ENCODE measurements at places on chromosomes 1 and 21.

GRCh38 chr1:180269645-180270529, 39.8 kb downstream of the LHX4 start:
- DNase-seq, result no peak

- no peak for DNase-seq
These were observed 5.1 kb upstream of the SRARP start for GRCh38 chr1:15998929-15999328.

DNA sequence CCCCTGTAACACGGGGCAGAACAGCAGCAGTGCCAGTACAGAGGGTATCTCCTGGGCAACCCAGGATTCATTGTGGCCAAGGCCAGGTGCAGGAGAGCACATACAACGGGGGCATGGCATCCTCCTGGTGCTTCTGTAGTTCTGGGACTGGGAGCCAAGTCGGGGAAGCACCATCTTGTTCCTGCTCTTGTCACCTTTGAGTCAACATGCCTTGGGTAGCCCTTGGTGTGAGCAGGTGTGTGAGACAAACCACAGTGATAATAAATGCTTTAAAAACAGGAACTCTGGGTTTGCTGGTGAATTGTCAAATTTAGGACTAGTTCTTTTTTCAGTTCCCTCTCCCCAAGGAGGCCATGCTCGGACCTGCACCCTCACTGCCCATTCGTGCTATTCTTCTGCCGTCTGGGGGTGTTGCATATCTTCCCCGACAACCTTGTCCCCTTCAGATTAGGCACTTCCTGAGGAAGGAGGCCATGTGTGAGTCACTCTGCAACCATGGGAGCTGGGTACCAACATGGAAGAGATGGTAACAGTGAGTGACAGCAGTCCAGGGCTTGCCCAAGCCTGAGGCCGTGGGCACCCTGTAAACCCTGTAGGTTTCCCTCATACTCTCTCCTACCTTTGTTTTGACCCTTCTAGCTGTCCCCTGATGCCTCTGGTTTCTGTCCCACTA, 150.2 kb downstream of the GRIK3 start:
- no peak for DNase-seq

GRCh38 chr1:185245466-185245865, 71.6 kb downstream of the IVNS1ABP start:
- DNase-seq, result no peak

DNA sequence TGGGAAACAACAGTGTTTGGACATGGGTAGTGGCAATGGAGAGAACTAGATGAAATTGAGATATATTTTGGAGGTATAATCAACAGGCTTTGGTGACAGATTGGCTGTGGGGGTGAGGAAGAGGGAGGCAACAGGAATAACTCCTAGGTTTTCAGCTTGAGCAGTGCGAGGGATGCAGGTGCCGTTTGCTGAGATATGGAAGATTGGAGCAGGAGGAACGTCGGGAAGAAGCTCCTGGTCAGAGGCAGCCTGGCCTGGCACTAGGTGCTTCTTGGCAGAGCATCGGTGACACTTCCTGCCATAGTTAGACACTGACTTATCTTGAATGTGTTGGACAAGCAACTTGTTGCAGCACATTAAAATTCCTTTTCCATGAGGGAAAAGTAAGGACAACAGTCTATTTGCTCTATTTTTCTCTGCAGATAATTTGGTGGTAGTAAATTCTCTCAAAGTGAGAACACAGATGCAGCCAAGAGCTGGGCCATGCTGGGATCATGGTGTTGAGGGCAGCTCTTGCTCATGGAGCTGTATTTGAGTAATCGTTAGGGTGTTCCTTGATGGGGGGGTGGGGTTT, 21.5 kb upstream of the MYSM1 start:
- no peak for DNase-seq

GRCh38 chr1:57889676-57890320, 465.9 kb upstream of the DAB1 start:
- no peak for DNase-seq

GRCh38 chr1:7975212-7975865, 13.8 kb downstream of the PARK7 start:
- DNase-seq, result no peak

DNA sequence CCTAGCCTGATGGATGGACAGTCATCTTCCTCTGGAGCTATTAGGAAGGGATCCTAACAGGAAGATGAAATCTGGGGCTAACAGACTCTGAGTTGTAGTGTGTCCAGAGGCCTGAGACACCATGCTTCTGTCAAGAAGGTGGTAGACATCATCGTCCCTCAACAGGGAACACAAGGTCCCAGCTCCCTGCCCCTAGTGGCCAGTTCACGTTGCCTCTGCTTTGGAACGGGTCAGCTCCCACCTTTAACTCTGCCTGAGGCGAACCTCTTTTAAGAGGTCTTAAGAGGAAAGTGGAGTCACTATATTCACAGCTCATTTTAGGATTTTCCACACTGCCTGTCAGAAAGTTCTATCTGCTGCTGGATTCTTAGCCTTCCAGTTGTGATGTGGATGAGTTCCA, 28.3 kb downstream of the LRRC71 start:
- DNase-seq, result no peak

- no peak for DNase-seq
These were observed 50.6 kb upstream of the NTPCR start for GRCh38 chr1:232899839-232900238.

GRCh38 chr21:36524477-36524876, 44.6 kb upstream of the CLDN14 start:
- no peak for DNase-seq

GRCh38 chr1:42552636-42553035, 89.5 kb downstream of the CCDC30 start:
- no peak for DNase-seq

GRCh38 chr1:150548632-150549495, at the start of gene ADAMTSL4:
Gene ADAMTSL4, plus strand, starts transcription at chr1:150549408. Its CDS starts 2,881 bp downstream, at chr1:150552289.
- no peak for DNase-seq

DNA sequence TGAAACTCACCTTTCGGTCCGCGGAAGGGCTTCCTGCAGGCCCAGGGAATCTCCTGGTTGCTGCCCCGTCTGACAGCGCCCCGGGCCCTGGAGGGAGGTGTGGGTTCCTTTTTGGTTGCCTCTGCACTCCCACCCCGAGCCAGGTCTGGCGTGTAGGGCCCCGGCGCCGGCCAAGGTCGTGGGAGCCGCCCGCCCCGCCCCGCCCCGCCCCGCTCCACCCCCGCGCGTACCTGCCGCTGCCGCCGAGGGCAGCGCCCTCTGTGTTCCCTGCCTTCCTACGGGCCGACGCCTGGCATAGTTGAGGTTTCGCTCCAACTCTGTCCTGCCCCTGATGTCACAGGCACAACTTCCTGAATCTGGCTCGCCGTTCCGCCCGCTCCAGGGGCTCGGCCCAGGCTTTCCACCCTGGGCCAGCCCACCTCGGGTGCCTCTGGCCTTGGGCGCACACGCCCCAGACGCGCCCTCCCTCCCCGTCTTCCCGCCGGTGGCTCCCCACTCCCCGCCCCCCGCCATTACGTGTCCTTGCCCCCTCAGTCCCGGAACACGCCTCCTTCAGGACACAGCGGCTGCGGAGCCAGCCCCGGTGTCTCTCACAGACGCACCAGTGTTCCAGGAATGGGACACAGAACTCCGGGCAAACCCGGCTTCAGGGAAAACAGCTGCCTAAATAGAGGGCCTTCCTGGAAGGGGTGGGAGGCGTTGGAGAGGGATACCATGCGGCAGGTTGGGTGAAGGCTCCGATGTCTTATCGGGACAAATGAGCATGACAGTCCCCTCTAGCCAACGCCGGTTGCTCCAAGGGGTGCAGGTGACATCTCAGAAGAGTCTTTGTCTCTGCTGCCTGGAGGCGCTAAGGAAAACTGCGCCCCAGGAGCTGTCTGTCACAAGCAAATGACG, at the start of gene KIAA0040:
TSS of gene KIAA0040 (minus strand) at position 147 of the 897 bp plus-strand sequence. CDS start 31,763 bp downstream, outside the sequence.
- peak; percentile 35 for DNase-seq

GRCh38 chr1:19661721-19662228, 2.9 kb upstream of the HTR6 start:
- no peak for DNase-seq

DNA sequence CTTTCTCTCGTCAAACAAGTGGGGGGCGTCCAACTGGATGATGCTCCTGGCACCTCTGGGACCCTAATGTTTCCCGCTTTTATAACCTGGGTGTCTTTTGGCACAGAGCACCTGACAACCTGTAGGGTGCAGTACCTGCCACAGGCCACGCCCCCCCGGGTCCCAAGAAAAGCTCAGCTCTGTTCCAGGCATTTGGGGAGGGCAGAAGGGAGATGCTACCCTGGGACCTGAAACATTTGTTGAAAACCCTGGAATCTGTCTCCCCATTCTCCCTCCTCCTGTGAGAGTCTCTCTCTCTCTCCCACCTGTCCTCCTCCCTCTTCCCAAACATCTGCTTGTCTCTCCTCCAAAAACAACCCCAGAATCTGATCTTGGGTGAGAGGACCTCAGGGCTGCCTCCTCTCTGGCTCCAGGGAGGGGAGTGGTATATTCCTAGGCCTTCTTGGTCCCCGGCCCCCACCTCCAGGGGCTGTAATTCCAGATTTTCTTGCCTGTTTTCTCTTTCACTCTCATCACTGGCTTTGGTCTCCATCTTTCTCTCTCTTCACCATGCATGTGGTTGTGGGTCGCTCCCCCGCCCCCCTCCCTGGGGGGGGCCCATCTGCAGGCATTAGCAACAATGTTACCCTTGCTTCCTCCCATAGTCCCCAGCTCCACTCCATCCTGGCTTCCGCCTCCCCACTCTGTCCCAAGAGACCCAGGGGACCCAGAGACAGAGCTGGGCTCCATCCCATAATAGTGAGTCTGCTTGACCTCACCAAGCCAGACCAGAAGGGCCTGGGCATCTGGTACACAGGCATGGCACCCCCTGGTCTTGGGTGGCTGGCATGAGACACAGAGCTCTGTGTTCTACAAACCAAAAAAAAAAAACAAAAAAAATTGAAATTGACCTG, 4.1 kb downstream of the AHDC1 start:
- no peak for DNase-seq
